ENCODE measurements at places on chromosomes 11 and 22.

DNA sequence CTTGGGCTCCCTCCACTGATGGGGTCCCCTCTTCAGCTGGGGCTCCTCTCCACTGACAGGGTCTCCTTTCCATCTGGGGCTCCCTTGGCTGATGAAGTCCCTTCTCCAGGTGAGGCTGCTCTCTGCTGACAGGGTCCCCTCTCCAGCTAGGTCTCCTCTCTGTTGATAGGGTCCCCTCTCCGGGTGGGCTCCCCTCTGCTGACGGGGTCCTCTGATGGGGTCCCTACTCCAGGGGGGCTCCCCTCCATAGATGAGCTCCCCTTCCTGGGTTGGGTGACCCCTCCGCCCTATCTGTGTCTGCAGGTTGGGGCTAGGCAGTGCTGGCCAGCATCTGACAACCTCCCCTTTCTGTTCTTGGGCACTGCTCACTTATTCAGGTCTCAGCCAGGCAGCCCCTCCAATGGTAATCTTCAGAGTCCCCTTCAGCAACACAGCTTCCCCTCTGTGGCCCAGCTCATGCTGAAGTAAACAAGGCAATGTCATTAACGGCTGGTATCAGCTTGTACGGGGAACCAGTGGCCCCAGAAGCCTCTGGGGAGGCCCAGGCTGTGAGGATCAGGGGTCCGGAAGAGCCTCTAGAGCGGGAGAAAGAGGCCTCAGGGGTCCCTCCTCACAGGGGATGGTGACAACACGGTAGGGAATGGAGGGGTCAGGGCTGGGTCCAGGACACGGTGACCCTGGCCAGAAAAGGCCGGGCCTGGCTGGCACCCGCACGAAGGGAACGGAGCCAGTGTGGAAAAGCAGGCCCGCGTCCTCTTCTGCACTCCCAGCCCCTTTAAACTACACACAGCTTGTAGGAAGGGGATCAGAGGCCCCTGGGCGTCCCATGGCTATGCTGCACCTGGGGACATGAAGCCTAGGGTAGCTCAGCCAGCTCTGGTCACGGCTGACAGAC is 9.6 kb upstream of the CD81 start:
- no peak for DNase-seq

- DNase-seq: no peak
Measured at GRCh38 chr11:60981515-60981914, 10.0 kb downstream of the CD6 start.

GRCh38 chr11:316891-317301 is 3.1 kb downstream of the IFITM1 start:
- no peak for DNase-seq

DNA sequence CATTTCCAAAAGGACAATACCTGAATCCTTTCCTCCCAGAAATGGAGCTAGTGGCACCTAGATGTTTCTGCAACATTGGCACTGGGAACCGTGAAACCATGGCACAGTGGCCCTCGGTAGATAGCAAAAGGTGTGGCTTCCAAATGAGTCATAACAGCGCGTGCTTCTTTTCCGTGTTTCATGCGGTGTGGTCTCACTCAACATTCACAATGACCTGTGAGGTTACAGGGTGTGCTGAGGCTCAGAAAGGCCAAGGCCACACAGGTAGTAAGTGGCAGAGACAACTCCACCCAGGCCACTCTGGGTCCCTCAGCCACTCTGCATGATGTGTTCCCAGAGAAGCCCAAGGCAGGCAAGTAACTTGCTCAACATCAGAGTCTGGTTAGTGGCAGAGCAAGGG is 67.4 kb downstream of the TP53I11 start:
- DNase-seq: no peak

DNA sequence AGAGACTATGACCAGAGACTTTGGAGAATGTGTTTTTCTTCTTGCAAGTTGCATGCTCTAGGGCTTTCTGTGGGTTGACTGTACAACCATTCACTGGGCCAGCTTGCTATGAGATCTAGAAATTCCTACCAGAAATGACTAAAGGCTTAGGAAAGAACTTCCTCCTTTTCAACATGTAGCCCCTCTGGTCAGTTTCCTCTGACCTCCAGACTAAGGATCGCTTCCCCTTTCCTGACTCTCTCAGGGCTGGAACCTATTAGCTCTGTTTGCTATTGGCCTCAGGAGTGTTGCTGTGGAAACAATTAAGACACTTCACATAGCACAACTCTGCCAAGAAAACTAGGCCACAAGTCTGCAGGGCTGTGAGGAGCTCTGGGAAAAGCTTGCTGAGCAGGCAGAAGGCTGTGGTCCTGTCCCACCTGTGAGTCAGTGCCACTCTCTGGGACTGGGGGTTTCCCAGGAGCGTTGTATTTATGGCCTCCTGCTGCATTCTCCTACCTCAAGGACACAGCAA is 10.7 kb downstream of the CRY2 start:
- no peak for DNase-seq

GRCh38 chr11:75063741-75064314 is 32.8 kb downstream of the OR2AT4 start:
- no peak for DNase-seq

GRCh38 chr11:79331203-79331901 is 109.5 kb downstream of the TENM4 start:
- no peak for DNase-seq

DNA sequence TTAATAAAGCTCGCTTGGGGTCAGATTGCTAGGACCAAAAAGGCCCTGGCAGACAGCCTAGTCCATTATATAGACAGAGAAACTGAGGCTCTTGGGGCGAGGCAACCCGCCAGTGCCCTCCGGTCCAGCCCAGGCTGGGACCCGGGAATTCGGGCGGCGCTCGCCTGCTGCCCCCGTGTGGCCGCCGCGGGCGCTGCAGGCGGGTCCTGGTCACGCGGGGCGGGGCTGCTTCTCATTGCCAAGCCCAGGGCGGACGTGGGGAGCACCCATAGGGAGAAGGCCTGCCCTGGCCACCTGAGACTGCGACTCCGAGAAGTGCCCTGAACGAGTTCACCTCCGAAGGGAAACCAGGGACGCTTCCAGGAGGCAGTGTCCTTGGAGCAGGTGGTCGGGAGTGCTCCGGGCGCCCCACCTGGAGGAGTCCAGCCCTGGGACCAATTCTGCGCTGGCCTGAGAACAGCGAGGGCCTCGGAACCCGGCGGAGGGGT is 36.0 kb upstream of the CSNK1E start:
- DNase-seq: no peak

DNA sequence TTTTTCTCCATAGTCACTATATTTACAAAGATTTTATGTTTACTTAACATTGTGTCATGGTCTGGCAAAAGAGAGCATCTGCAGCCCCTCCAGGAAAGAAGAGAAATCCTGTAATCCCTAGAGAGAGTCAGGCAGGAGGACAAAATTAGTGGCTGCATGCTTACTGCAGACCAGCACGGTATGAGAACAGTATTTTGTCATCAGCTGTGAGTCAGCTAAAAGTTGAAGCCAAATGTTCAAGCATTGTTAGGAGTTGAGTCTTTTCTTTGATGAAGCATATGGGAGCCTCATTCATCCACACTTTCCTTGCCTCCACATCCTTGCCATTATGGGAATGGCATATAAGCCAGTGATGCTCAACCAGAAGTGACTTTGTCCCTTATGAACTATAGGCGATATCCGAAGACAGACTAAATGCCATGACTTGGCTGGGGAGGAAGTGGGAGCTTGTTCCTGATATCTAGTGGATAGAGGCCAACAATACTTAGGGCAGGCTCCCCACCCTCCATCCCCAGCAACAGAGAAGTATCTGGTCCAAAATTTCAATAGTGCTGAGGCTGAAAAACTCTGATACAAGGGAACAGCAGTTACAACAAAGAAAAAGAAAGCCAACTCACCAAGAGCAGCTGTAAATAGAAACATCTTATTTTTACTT is 112.0 kb upstream of the OR5AK2 start:
- no peak for DNase-seq

- no peak for DNase-seq
Measured at GRCh38 chr11:83257761-83258168, 28.4 kb downstream of the CCDC90B start.

- no peak for DNase-seq
Measured at GRCh38 chr11:126339863-126340434, 15.5 kb upstream of the ST3GAL4 start.

- DNase-seq: no peak
Measured at GRCh38 chr11:63240098-63240497, 3.3 kb downstream of the SLC22A25 start.
